ENCODE measurements at places on chromosomes 11 and 22.

- no peak for DNase-seq
Measured at GRCh38 chr11:111845276-111846028, 25.9 kb downstream of the ALG9 start.

DNA sequence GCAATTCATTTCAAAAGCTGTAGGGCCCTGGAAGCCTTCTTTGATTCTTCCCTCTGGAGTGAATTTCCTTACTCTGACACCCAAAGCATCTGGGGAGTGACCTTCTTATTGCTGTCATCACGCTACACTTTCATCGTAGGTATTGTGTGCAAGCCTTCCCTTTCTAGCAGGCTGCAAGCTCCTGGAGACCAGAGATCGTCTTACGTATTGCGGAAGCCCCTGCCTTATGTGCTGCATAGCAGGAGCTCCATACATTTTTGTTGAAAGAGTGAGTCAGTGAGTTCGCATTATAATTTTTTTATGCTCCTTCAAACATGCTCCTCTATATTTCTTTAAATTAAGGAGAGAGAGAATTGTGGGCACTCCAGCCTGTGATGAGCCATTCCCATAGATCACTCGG lies 21.2 kb upstream of the TMEM218 start:
- no peak for DNase-seq

- no peak for DNase-seq
Measured at GRCh38 chr11:134636071-134636470, 224.0 kb upstream of the B3GAT1 start.

GRCh38 chr22:26322179-26322905 lies 106.7 kb upstream of the ASPHD2 start:
- DNase-seq, result no peak

DNA sequence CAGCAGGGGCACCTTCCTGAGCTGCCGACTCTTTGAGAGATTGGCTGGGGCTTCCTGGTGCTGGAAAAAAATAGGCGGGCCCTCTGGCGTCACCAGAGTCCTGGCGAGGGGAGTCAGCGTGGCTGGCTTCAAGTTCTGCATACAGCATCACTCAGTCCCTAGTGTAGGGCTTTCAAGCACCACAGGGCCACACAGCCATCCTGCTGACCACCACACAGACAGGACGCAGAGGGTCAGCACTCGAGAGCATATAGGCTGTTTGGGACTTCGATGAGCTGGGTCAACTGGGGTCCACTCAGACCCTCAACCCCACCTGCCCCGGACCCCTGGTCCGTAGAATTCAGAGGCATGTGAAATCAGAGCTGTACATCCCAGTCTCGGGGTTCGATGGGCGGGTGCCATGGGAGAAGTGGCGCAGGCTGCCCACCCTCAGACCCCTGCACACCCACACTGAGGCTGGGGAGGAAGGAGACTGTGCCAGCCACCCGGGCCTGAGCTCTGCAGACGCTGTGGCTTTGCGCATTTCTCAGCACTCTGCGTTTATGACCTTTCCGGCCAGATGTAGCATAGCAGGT lies 1131.9 kb downstream of the BRD1 start:
- DNase-seq, result no peak

DNA sequence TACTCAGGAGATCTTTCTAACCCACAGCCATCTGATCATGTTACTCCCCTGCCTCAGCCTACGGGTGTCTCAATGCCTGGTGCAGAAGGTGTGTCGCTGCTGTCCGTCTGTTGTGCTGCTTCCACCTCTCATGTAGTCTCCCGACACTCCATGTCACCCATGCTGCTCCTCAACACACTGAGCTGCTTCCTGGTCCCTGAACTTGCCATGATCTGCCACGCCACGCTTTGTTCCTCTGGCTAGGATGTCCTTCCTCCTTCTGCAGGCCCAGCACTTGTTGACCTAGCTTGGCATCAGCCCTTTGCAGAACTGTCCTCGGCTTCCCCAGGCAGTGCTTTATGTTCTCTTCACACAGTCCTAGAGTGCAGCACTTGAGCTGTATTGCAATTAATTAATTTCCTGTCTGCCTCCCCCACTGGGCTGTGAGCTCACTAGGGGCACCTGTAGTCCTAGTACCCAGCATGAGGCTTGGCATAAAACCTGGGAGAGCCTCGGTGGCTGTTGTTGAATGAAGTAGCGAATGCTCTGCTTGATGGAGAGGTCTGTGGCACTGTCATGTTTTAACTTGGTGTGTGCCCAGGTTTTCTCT lies 9.5 kb downstream of the GTPBP1 start:
- DNase-seq, result no peak

GRCh38 chr11:954392-955153 lies 28.9 kb downstream of the AP2A2 start:
- DNase-seq, result no peak

DNA sequence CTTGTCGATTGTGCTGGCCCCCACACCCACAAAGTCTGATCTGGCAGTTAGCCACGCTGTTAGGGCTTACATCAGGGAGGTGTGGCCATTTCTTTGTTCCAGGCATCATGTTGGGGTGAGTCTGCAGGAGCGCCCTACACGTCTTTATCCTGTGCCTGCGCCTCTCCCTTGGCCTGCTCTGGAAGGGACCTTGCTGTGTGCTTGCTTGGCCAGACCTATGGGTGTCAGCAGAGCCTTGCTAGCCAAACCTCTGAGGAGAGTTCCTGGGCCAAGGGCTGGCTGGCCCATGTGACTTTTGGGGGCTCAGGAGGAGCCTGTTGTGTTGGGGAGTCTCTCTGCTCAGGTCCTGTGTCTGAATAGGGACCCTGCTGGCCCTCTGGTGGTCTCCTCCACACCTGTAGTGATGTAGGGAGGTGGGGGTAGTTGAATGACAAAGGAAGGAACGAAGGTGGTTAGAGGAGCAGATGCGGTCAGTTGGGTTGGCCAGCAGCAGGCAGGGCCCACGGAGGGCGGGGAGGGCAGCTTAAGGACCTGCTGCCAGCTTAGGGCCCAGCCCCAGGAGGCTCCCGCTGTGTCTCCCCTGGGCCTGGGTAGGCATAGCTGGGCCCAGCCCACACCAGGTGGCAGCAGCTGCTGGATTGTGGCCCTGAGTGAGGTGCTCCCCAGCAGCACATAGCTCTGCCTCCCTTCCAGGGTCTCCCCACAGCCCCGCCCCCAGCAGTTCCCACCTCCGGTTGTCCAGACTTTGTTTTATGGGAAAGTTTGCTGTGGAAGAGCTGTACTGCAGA lies 7.9 kb downstream of the PPIL2 start:
- DNase-seq, result no peak

GRCh38 chr22:37640591-37641560 lies 1.4 kb downstream of the SH3BP1 start:
- DNase-seq, result no peak

DNA sequence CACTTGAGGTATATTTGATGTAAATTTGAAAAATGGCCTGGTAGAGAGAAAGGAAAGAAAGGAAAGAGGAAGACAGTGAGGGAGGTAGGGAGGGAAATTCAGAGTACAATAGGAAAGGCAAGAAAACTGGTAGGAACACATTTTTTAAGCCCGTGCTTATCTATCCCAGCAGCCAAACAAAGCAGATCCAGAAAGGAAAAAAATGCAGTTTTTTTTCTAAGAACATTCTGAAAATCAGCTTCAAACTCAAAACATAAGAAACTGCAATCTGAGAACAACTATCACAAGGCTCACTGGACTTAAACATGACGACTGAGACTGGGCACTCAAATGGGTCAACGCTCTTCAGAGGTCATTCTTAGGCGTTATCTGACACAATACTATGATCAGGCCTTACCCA lies 408.3 kb upstream of the DDI1 start:
- no peak for DNase-seq

DNA sequence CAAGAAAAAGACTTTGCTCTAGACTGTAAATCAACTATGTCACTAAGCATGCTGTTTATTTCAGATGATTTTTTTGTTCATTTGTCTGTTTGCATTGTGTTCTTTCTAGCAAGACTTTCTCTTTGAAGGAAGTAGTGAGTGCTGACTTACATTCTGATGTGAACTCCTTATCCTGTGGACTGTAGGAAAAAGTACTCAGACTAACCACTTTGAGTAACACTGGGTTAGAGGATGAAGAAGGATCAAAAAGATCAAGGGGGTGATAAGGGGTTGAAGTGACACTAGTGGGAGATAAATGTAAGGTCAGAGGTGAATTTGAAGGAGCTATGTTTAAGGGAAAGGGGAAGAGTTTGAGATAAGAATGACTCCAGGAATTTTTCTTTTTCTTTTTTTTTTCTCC lies 369.4 kb downstream of the NELL1 start:
- no peak for DNase-seq

DNA sequence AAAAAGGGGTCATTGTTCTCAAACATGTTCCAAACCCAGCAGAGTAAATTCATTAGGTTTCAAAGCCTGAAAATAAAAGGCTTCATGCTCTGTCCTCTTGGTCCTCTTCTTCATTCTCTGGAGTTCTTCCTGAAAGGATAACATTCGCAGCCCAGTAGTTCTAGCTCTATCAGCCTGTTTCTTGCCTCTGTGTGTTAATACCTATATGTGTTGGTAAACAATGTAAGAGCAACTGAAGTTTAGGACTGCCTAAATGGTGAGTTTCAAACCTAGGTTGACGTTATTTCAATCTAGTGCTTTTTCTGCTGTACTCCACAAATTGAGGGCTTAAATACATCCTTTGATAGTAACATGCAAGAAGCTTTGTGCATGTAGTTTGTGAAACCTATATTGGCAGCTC lies 9.4 kb downstream of the AASDHPPT start:
- DNase-seq, result no peak

Measured in activated CD8-positive, alpha-beta memory T cell treated with anti-CD3 and anti-CD28 coated beads, Interleukin-2, amount 50 U/mL, for 4 hours (primary cell).